ENCODE measurements at places on chromosomes 2 and 18.

DNA sequence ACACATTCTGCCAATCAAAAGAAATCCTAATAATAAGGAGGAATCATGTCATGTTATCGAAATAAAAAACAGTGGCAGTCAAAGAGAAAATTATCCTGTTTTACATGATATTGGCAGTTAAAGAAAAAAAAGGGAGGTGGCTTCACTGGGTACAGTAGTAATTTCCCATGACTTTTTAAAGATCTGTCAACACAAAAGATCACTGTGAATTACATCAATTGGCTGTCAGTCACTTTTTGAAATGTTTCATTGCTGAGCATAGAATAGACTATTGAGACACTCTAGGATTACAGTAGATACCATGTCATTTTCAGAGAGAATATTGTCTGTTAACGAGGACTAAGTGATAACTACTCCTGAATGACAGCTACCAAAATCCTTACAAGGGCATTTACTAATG is 335.7 kb upstream of the CYP26B1 start:
- DNase-seq: no peak

- no peak for DNase-seq
These were observed 362.8 kb downstream of the FBXO15 start for GRCh38 chr18:73784853-73785252.

- DNase-seq: no peak
These were observed 156.7 kb downstream of the QPCT start for GRCh38 chr2:37501113-37501512.

DNA sequence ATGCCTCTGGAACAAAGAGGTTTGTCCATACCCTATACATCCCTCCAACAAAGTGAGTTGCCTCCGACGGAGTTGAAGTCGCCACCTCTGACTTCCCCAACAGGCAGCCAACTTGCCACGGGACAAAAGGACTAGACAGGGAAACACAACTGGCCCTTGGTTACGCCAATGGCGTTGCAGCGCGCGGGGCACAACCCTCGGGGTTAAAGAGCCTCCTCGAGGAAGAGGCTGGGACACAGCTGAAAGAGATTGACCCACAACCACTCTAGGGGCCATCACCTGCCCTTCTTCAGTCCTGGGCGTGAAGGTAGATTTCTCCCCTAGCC is 545 bp downstream of the GTF3C2 start:
- no peak for DNase-seq

Data from neuronal stem cell (in vitro differentiated cells).